T-helper 17 cell (primary cell): ENCODE measurements at places on chromosomes 3 and 15.

DNA sequence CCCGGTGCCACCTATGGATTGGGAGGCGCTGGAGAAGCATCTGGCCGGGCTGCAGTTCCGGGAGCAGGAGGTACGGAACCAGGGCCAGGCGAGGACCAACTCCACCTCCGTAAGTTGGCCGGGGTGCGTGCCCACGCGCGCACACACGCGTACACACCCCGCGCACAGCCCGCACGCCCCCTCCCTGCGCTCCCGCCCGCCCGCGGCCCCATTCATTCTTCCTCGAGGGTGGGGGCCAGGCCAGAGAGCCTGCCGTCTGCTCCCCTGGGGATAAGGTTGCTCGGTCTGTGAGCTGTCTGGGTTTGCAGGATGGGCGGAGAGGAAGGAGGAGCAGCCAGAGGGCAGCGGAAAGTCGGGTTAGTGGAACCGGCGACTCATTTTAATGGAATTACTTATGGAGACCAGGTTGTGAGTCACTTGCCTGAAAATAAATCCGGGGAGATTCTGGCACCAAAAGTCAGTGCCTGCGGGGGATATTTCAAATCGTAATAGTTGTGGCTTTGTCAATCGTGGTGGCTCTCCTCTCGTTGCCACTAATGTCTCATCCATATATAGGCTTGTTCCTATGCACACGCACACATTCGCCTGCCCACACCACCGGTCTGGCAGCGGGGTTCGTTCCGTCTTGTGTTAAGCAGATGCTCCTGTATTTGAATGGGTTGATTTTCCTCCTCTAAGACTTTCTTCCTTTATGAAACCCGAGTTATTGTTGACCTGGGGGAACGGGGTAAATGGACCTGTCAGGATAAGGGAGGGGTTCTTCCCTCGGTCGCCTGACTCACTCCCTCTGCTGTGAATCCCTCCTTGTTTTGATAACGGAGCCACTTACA lies 223.4 kb upstream of the IL12A start:
- DNase-seq, result no peak

DNA sequence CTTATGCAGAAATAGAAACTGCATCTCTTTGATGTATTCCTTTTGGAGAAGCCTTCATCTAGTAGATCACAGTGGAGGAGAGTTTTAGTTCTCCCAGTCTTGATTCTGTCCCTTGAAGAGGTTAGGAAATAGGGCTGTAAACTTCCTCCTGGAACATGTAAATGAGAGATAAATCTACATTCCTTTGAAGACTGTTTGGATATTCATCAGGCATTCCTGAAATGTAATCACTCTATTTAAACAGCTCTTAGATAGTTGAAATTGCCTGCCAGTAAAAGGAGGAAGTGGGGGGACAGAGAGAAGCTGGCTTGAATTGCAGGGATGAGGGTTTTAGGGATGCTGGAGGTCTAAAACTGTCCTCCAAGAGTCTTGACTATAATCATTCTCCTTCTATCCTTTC lies 254.3 kb upstream of the LRRC3B start:
- no peak for DNase-seq

- DNase-seq, result no peak
These were observed 93.3 kb downstream of the ATP1B3 start for GRCh38 chr3:141969711-141970110.

DNA sequence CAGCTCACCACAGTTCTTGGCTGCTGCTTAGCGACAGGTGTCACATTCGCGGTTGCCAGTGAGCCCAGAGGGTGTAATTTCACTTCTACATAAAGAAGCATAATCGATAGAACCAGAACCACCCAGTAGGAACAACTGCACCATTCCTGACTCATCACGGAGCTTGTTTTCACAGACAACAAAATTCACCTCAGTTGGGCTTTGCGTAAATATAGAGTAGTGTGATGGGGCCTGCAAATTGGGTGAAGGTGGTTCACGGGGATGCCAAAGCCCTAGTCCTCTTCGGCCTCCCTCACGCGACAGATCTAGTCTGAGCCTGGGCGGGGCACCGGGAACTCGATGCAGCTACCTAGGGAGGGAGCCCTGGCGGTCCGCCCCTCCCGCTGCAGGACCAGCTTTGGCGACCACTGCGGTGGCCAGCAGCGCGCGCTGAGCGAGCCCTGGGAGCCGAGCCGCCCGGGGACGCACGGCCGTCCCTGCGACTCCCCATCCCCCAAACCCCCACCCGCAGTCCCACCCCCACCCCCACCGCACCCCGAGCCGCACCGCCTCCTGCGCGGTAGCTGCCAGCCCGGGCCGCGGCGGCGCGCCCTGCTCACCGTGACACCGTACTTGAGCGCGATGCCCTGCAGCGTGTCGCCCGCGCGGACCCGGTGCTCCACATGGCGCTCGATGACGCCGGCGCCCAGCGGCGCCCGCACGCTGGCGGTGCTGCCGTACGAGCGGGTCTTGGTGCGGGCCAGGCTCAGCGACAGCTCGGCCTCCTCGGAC lies 519 bp downstream of the LYSMD2 start:
- peak; percentile 47 for DNase-seq

GRCh38 chr3:51389423-51390183 lies 1.5 kb upstream of the RBM15B start:
- peak; percentile 49 for DNase-seq

- no peak for DNase-seq
These were observed 67.1 kb downstream of the CRYGS start for GRCh38 chr3:186477033-186477432.

- DNase-seq, result no peak
These were observed 269.0 kb downstream of the ZNF621 start for GRCh38 chr3:40793730-40794129.

DNA sequence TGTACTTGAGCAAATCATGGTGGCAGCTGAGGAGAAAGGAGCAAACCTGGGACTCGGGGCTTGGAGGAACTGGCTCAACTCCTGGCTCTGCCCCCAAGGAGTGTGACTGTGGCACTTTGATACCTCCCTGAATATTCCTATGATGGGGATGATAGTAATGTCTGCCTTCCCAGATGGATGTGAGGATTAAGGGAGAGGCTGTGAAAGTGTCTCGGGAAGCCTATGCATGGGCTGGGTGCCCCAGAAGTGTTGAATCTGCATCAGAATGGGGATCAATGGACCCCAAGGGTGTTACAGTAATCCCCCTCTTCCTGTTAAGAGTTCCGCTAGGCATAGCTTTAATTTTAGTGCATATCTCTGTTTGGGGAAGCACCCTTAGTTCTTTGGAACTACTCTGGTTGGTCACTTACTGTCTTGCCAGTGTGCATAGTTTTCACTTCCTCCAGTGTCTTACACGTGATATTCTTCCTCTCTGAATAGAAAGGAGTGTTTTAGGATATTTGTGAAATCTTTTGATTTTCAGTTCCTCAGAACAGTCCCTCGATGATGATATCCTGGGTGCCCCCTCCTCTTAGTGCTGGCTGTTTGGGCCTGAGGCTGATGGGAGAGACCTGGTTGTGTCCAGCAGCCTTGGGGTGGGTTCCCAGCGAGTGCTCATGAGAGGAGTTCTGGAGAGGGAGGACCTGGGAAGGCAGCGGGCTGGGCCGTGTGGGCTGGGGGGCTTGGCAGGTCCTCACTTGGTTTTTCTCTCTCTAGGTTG lies 97.5 kb downstream of the CHDH start:
- no peak for DNase-seq

- DNase-seq, result no peak
These were observed 126.0 kb downstream of the MYLK start for GRCh38 chr3:123758081-123758564.

GRCh38 chr15:57827971-57828370 lies 121.5 kb downstream of the POLR2M start:
- no peak for DNase-seq

DNA sequence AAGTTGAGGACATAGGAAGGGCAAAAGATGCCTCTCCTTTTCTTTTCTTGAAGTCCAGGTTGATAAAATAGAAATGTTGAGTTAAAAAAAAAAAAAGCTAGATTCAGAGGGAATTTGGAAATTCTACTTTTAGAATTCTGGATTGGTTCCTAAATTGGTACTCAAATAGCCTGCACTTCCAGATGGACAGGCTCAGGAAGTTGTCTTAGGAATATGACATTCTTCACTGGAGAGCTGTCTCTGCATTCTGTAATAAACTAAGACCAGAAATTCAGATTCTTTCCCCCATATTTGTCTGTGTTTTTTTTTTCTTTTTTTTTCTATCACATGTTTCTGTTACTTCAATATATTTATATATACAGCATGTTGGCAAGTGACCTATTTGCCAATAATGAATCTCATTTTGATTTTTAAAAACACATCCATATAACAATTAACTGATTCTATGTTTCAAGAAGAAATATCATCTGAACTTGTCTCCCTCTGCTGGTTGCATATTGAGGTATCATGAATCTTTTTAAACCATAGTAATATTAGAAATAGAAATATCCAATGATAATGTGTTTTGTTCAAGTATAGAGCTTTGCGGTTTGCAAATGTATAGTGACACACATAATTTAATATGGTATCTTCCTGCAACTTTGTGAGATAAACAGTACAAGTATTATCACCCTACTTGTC lies 8.5 kb upstream of the LSAMP start:
- DNase-seq, result no peak

GRCh38 chr3:145175626-145176025 lies 985.4 kb downstream of the PLOD2 start:
- no peak for DNase-seq

DNA sequence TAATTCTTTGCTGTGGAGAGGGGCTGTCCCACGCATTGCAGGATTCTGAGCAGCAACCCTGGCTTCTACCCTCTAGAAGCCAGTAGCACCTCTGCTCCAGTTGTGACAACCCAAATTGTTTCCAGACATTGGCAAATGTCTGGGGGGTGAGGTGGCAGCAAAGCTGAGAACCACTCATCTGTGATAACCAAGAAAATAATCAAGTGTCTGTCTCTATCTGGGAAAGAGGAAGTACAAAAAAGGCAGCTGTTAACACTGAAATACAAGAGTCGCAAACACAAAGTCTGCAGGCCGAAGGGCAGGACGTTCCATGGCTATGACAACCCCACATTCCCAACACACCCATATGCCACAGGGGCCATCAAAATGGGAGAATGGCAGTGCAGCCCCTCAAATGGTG lies 42.2 kb upstream of the GNB5 start:
- no peak for DNase-seq

- DNase-seq, result no peak
These were observed 67.2 kb upstream of the SIAH2 start for GRCh38 chr3:150830094-150830681.

DNA sequence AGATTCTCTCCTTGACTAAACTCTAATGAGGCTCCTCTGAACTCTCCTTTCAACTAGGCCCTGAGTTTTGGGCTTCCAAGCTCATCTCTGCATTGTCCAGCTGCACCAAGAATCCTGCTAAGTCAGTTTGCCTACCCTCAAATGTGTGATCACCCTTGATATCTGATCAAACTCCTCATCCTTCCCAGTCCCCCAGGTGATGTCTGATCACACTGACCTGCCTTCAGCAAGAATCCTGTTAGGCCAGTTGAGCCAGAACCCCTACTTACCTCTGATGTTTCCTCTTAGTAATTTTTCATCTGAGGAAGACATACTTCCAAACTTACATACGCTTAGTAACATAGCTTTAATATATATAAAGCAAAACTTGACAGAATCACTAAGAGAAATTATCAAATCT lies 28.8 kb downstream of the SUMF1 start:
- no peak for DNase-seq

DNA sequence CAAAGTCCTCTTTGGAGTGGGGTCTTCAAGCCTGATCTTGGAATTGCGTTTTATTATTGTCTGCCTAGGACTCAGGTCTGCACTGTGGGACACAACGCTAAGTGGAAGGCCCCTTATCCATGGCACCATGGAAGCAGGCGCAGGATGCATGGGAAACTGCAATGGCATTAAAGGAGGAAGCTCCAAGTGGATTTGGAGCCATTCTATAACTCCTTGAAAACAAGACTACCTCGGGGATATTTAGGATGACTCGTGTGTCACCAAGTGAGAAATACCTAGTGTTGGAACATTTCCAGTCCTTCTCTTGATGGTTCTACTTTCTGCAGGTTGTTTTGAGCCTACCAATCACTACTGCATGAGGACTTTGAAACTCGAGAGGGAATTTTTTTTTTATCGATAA lies 126.6 kb upstream of the ZBED2 start:
- DNase-seq, result no peak

DNA sequence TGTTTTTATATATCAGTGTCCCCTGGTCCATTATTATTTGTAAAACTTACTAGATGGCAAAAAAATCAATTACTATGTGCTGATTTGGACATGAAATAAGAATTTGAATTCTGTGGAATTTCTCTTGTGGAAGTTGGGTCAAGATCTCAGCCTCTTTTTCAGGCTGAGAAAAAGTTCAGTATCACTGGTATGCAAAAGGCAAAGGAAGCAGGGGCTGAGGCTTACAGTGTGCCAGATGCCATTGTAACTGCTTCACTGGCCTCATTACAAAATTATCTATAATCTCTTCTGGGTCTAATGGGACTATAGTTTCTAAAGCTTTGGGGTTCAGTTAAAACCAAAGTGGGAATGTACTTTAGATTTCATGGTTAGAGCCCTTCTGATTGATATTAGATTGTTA lies 125.9 kb upstream of the SLC7A14 start:
- no peak for DNase-seq

GRCh38 chr15:31499953-31500765 lies 173.5 kb downstream of the KLF13 start:
- DNase-seq, result no peak

GRCh38 chr3:128317698-128318231 lies 148.9 kb downstream of the DNAJB8 start:
- DNase-seq, result no peak

DNA sequence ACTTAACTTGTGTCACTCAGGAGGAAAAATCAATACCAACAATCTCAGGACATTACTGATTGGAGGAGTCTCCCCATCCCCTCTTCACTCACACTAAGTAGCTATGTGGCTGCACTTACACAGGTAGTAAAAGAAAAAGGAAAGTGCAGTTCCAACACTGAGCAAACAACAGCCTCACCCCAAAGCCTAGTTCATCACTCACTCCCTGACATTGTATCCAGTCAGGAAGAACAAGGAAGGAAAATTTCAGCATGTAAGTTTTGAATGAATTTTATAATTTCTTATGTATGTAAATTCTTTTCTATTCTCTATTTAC lies 273.4 kb downstream of the IGSF11 start:
- no peak for DNase-seq
